ENCODE measurements at places on chromosomes 5 and 9. TPM values are rescaled to one million over a fixed set of nuclear protein-coding genes. Genes with fewer than 3 reads are reported as not detected.

Gene NUTM2F
- total RNA-seq = not detected

Gene PARP8
- 14.5 TPM for total RNA-seq

GRCh38 chr9:127519301-127520166, 68.2 kb downstream of the LRSAM1 start:
- H3K36me3 ChIP-seq = no peaks in the 10 kb centered on the region
- no peak overlapping the region for H3K4me3 ChIP-seq
- peaks cover 22% of the 10 kb centered on the region for H3K4me1 ChIP-seq
- no peak overlapping the region for H3K27ac ChIP-seq
- no peaks in the 10 kb centered on the region for H3K27me3 ChIP-seq

GRCh38 chr9:119789987-119790386, 420.8 kb upstream of the BRINP1 start:
- H3K27me3 ChIP-seq = no peaks in the 10 kb centered on the region
- H3K4me3 ChIP-seq = no peak overlapping the region
- H3K4me1 ChIP-seq = peaks cover 7% of the 10 kb centered on the region
- no peak overlapping the region for H3K27ac ChIP-seq
- H3K36me3 ChIP-seq = no peaks in the 10 kb centered on the region

DNA sequence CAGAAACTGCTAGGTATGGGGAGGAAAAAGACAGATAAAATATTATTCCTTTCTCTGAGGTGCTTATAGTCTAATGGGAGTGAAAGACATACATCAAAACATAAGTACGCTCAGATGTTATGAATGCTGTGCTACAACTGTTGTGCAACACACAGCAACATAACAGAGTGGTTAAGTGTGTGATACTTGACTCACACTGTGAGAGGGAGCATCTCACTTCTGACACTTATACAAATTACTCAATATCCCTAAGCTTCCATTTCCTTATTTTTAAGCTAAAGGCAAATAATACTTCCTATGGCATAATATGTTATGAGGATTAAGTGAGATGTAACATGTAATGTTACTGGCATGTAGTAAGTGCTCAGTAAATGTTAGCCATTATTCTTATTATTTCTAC, 110.6 kb upstream of the FER start:
- H3K36me3 ChIP-seq = no peaks in the 10 kb centered on the region
- H3K27ac ChIP-seq = no peak overlapping the region
- no peaks in the 10 kb centered on the region for H3K4me1 ChIP-seq
- no peak for DNase-seq

DNA sequence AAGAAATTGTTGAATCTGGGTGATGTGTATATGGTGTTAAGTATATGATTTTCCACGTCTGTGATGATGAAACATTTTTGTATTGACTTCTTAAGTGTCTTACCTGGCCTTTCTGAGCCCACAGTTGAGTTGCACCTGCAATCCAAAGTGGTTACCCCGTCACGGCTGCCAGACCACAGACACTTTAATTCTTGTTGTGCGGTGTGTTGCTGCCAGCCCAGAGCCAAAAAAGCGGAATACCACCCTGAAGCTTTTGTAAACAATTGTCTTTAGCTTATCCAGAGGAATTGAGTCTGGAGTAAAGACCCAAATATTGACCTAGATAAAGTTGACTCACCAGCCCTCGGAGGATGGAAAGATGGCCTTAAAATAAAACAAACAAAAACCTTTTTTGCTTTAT, 35.1 kb downstream of the MTAP start:
- no peak for DNase-seq
- H3K27ac ChIP-seq = no peak overlapping the region
- no peaks in the 10 kb centered on the region for H3K27me3 ChIP-seq
- no peak overlapping the region for H3K4me3 ChIP-seq
- H3K4me1 ChIP-seq = no peaks in the 10 kb centered on the region
